AG04449 (cell line): ENCODE measurements at places on chromosomes 13 and 19.

DNA sequence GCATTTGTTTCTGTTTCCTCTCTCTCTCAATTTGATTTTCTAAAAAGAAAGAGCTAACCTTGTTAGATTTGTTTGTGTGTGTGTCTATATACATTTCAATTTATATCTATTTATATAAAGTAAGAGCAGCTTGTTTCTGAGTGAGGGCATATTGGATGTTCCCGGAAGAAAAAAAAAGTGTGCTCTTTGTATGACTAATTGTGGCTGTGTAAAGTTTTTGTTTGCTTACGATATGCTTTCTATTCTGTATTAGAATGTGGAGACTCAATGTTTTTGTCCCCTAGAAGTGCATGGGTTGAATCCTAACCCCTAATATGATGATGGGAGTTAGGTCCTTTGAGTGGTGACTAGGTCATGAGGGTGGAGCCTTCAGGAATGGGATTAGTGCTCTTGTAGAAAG is 66.6 kb upstream of the C1QTNF9B start:
- DNase-seq = no peak

DNA sequence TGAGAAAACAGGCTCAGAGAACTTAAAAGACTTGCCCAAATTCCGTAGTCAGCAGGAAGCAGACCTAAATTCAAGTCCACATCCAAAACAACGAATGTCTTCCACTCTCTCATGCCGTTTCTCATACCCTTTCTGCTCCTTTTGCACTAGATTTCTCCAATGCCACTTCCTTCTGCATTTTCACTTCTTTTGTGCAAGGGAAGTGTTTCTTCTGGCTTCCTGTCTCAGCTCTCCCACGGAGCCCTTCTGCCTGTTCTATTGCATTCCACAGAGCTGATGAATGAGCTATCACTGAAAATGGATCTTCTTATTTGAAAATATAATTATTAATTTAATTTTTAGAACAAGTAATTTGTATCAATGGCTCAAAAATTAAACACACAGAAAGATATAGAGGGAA is 56.1 kb upstream of the STK24 start:
- DNase-seq = no peak

DNA sequence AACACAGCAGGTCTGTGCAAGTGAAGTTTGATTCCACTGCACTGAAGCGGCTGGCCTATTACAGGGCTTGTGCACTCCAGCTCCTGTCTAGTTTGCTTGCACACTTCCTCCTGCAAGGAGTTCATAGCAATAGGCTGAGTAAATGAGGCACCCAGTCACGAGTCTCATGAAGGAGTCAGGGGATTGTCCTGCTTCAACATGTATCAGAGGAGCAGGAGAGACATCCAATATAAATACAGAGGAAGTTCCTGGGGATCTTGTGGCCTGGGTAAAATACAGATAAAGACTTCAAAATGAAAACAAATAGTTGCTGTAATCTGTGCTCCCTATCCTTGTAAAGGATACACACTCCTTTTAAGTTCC is 259.9 kb downstream of the SLITRK1 start:
- peak; percentile 50 for DNase-seq

DNA sequence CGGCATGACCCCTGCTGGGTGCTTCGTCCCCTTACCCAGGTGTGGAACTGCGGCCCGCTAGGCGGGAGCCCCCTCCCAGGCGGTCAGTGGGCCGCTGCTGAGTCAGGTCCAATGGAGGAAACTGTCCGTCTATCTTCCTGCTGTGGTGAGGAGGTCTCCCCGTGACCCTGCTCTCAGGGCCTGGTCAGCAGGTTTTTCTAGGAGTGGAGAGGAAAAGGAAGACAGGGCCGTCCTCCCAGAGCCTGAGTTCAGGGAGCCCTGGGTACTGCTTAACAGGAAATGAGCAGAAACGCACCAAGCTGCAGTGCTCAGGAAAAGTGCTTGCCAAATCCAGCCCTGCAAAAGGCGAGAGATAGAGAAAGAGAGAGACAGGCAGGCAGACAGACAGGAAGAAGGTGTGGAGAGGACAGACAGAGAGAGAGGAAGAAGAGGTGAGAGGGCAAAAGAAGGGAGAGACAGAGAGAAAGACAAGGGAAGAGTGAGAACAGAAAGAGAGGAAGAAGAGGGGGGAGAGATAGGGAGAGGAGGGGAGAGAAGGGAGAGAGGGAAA is 10.3 kb downstream of the SH3GL1 start:
- no peak for DNase-seq
